ENCODE measurements at places on chromosomes 7 and 10. TPM values are rescaled to one million over a fixed set of nuclear protein-coding genes. Genes with fewer than 3 reads are reported as not detected.

- DNase-seq = no peak
Observed at GRCh38 chr7:93544691-93545090, 29.8 kb downstream of the CALCR start.

The PDE1C gene
- 16.9 TPM for polyA plus RNA-seq

- no peak for DNase-seq
Observed at GRCh38 chr7:45686441-45687184, 112.4 kb downstream of the ADCY1 start.

The KNDC1 gene
- 32.8 TPM for polyA plus RNA-seq

GRCh38 chr7:11458736-11459483 lies 373.1 kb downstream of the THSD7A start:
- no peak for DNase-seq

The RPEL1 gene
- polyA plus RNA-seq = 0.32 TPM

DNA sequence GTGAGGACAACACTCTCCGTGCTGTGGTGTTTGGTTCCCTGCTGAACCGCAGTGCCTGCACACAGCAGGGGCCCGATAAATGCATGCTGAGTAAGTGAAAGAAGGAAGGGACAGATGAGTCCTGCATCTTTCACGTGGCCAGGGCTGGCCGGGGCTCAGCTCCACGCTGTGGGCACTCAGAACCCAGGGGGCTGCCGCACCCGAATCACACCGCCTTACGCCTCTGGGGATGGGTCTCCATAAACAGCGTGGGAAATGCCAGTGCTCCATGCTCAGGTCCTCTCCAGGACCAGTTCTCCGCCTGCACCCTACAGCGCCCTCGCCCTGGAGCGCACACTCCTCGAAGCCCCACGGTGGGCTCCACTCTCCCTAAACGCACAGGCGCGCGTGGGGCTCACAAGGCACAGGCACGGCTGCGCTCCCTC lies 38.1 kb downstream of the RASGEF1A start:
- DNase-seq = no peak

DNA sequence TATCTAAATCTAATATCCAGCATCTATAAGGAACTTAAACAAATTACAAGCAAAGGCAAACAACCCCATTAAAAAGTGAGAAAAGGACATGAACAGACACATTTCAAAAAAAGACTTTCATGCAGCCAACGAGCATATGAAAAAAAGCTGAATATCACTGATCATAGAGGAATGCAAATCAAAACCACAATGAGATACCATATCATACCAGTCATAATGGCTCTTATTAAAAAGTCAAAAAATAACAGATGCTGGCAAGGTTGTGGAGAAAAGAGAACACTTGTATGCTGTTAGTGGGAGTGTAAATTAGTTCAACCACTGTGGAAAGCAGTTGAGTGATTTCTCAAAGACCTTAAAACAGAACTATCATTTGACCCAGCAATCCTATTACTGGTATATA lies 334.4 kb upstream of the CACNA2D1 start:
- no peak for DNase-seq

The CCDC7 gene
- 3.5 TPM for polyA plus RNA-seq

GRCh38 chr7:76325811-76326210 lies 23.3 kb downstream of the HSPB1 start:
- DNase-seq = no peak

The FEZF1 gene
- not detected for polyA plus RNA-seq

The ZNF438 gene
- 7.3 TPM for polyA plus RNA-seq

GRCh38 chr10:106973288-106973687 lies 191.2 kb downstream of the SORCS1 start:
- DNase-seq = no peak

The EIF5AL1 gene
- 4.7 TPM for polyA plus RNA-seq

- DNase-seq = no peak
Observed at GRCh38 chr10:65968871-65969270, 957.0 kb upstream of the LRRTM3 start.

- no peak for DNase-seq
Observed at GRCh38 chr7:151511946-151512345, 7.7 kb downstream of the RHEB start.

The CYP3A7 gene
- polyA plus RNA-seq = not detected

DNA sequence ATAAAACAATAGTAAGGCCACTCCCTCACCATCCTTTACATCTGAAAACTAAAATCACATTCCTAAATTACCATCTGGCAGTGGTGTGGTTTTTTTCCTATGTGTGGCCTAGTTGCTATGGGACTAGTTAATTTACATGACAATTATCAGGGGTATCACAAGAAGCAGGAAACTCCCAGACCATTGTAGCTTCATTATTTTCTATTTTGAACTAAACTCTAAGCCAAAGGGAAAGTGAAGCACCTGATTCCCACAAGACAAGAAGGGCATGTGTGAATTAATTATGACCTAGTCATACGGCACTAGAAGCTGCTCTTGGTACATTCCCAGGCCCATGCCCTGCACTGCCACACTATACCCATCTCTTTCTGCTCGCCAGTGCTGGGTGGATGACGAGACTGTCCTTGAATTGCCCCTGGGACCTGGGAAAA lies 103.4 kb downstream of the ATXN7L1 start:
- no peak for DNase-seq

GRCh38 chr10:133356549-133357284 lies 1.1 kb downstream of the FUOM start:
- DNase-seq = no peak

GRCh38 chr7:128705891-128706333 lies 33.2 kb upstream of the CALU start:
- DNase-seq = no peak

The SSMEM1 gene
- polyA plus RNA-seq = not detected

DNA sequence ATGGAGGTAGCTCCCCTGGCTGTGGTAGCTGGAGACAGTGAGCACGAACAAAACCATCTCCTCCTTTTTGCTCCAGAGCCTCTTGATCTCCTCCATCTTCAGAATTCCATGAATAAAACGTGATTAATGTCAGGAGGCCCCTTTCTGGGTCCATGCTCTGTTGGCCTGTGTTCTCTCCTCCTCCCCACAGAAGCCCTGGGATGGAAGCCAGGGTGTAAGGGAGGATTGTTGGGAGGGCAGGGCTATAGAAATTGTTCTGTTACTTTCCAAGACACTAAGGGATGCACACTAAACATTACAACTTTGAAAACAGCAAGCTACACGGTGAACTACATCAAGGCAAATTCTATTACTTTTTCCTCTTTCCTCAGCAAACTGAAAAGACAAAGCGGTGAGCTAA lies 96.3 kb downstream of the RNF216 start:
- no peak for DNase-seq

DNA sequence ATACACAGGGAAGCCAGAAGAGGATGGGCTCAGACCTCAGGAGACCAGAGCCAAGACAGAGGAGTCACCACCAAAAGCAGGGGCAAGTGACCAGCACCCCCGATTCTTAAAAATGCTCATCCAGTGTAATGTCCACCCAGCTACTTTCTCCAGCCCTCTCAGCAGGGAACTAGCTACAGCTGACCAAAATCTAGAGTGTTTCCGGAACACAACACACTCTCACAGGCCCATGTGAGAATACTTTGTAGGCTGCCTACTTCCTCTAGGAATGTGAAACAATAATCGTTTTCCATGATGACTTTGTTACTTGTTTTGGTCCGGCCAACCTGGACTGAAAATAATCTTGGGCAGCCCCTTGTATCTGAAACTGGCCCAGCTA lies 14.5 kb downstream of the PSAP start:
- no peak for DNase-seq

GRCh38 chr7:121343302-121343701 lies 14.5 kb downstream of the WNT16 start:
- DNase-seq = no peak

- DNase-seq = no peak
Observed at GRCh38 chr7:47582764-47583738, 1.1 kb upstream of the TNS3 start.
